Left ventricle myocardium superior (tissue), 1 donor: ENCODE measurements at places on chromosomes 11 and 22.

GRCh38 chr11:69013009-69013951, at the start of gene MRGPRF:
TSS of gene MRGPRF (minus strand) at chr11:69013246. CDS start at chr11:69009901, 3,345 bp downstream.
- peak; percentile 94 for DNase-seq

DNA sequence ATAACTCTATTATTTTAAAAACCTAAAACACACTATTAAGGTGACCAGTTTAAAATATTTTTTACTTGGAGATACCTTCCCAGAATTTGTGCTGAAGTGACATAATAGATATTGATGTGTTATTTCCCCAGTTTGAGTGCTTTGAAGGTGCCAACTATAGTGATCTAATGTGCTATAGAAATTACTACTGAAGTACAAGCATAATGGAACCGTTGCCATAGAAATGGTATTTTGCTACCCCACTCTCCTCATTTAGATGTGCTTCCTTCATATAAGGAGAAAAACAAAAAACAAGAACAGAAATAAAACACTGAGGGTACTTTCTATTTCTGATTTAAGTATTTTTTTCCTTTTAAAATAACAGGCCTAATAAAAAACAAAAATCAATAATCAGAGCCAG, 19.2 kb downstream of the DDI1 start:
- DNase-seq = no peak

- no peak for DNase-seq
These were observed 267.2 kb downstream of the NTM start for GRCh38 chr11:131637469-131638175.

GRCh38 chr11:117679461-117679860, 117.6 kb downstream of the DSCAML1 start:
- no peak for DNase-seq

GRCh38 chr11:45089251-45089650, 57.2 kb upstream of the PRDM11 start:
- peak; percentile 89 for DNase-seq

DNA sequence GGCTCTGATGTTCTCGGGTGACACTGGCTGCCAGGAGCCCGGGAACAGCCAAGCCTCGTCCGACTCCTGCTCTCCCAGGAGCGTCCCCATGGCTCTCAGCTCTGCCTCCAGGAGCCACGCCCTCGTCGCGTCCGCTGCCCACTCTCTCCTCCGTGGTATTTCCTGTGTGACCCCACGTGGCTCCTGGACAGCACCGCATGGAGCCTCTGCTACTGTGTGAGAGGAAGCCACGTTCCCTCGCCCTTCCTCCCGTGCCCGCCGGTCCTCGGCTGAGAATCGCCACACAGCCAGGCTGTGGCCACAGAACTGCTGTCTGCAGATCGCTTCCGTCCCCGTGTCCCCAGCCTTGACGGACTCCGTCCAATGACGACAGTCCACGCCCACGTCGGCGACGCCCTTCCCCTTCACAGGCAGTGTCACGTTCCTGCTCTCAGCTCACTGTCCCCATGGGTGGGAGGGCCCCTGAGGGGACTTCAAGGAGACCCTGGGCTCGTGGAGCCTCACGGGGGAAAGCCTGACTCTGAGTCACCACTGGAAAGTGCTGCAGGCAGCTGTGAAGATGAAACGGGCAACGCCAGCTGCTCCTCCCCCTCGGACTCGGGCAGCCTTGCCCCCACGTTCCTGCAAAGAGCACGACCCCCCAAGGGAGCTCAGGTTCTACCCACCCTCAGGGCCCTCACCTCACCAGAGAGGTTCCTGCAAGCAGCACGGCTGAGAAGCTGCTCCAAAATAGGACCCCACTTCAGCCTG, 458.5 kb downstream of the BRD1 start:
- DNase-seq = no peak

- DNase-seq = no peak
These were observed 5.5 kb downstream of the H19 start for GRCh38 chr11:1992111-1992510.

DNA sequence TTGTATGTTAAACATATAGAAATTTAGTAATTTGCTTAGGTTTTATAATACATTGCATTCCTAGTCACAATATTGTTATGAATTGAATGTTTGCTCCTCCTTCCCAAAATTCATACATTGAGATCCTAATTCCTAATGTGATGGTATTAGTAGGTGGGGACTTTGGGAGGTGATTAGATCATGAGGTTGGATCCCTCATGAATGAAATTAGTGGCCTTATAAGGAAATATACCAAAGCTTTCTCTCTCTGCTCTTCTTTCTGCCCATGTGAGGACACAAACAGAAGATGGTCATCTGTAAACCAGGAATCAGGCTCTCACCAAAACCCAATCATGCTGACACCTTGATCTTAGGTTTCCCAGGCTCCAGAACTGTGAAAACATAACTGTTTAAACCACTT, 41.3 kb upstream of the POU2AF2 start:
- no peak for DNase-seq

DNA sequence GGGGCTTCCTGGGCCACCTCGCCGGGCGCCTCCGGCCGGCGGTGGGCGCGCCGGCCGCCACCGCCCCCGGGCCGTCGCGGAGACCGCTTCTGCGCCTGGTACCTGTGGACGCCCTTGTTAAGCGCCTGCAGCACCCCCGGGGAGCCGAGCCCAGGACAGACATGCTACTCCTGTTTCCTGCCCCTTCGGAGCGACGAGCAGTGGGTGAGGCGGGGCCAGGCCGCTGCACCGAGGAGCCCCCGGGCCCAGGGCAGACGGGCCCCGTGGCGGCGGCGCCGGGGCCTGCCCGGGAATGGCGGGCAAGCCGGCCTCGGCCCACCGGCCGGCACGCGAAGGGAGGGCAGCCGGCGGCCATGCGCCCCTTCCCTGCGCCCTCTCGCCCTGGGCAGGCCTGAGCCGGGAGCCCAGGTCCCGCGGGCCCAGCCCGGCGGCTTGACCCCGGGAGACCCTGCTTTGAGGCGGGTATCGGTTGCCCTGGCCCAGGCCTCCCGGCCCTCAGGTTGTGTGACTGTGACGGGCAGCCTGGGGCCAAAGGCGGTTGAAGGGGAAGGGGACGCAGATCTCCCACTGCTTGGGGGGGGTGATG, 789 bp upstream of the KDM2A start:
- DNase-seq = peak; percentile 69

- peak; percentile 39 for DNase-seq
These were observed 39.6 kb downstream of the BCR start for GRCh38 chr22:23219822-23220484.

DNA sequence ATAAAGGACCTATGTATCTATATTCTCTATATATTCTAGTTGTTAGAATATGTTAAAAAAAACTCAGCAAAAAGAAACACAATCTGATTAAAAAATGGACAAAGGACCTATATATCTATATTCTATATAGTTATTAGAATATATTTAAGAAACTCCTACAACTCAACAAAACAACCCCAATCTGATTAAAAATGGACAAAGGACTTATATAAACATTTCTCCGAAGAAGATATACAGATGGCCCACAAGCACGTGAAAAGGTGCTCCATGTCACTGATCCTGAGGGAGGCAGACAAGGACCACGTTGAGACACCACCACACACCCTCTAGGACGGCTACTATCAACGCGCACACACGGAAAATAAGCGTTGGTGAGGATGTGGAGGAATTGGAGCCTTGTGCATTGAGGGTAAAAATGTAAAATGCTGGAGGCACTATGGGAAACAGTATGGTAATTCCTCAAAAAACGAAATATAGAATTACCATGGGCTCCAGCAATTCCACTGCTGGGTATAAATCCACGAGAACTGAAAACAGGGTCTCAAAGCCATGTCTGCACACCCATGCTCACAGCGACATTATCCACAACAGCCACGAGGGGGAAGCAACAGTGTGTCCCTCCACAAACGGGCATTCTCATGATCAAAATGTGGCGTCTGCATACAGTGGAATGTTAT, 22.7 kb downstream of the YPEL1 start:
- peak; percentile 69 for DNase-seq

GRCh38 chr22:24810043-24810749, 4.2 kb downstream of the SGSM1 start:
- DNase-seq = no peak

DNA sequence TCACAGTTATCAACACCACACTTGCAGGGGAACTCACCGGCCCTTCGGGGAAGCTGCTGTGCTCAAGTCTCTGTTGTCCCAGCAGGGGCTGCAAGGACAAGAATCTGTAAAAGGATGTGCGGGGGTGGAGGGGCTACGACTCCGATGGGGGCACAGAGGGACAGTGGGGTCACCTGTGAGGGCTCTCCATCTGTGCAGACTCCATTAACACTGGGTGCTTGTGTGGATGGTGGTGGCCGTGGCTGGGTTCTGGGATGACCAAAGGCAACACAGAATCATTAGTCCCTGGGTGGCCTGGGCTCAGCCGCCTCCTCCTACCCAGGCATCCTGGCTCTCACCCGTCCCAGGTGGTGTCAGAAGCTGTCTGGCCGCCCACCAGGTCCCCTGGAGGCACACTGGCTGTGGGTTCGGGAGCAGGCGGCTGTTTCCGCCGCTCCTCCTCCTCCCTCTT, 10.2 kb upstream of the RBM4B start:
- DNase-seq = no peak

DNA sequence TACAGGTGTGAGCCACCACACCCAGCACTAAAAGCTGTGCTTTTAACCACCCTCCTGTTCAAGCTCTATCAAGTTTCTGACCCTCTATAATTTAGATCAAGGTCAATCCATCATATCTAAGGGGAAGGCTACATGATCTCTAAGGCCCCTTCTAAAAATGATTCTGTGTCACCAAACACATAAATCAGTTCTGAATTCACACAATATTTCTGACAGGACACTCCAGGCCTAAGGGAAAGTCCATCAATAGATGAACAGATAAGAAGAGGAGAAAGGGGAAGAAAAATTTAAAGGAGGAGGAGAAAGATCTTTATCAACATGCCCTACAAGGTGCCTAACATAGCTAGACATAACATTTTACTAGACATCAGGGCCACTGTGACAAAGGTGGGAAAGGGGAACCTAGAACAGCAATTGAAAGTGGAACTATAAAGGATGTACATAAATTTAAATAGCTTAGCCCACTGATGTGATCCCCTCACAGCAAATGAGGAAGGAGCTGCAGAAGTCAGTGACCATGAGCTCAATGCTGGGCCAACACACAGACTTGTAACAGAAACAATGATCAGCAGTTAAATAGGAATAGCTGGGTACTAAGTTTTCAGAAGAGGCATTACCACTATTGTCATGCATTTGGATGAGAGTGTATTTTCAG, 4.7 kb downstream of the PRCP start:
- no peak for DNase-seq

DNA sequence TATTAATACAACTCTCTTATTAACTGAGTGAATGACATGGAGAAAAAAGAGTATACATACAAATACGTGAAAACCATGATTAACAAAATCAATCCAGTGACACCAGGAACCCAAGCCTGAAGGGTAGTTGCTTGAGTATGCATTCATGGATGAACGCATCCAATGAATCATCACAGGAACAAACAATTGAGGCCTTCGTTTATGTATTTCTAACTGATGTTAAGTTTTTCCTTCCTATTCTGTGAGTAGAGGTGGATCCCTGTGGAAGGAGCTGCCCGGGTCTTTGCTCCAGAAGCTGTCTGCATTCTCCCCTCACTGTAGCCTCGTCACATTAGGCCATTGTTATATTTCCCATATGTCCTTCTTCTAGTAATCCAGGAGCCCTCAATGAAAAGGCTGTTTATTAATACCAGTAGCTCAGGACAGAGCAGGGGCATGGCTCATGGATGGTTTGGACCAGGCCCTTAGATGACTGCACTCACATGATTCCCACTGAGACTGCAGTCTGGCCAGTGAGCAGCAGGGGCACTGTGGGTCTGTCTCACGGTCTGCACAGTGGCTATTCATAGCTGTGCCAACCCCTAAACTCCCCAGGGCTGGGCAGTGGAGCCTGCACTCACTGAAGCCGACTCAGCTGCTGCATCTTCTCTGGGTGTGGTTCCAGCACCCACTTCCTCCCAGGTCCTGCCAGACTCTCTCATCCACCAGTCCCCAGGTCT, 128.1 kb upstream of the TOP3B start:
- peak; percentile 39 for DNase-seq

DNA sequence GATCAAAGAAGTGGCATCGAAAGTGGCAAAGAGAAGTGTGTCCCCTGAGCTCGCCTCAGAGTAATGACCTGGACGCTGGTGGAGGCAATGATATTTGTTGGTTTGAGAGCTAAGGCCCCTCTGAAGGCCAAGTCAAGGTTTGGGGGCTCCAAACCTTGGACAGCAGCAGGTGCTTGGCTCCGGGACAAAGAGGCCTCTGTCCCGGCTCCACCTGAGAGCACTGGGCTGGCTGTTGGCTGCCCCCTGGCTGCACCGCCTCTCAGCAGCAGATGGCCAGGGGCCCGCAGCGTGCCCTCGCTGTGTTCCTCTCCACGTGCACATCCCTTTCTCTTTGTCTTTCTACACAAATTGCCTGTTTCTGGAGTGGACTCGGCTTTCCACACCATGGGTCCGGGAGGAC, 301.3 kb downstream of the NTM start:
- no peak for DNase-seq

DNA sequence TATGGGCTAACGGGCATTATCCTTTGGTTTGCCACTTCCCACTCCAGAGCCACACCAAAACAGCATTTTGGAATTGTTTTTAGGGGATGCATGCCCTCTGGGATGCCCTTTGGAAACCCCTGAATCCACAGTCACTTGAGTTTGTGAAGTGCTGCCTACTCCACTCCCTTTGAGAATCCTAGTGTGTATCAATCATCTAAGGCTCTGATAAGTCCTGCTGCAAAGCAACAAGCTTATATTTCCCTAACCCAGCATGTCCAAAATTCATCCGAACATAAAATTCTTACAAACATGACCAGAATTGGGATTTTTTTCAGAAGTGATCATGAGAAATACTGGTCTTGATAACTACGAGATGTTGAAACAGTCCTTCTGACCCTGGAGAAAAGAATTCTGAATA, 387.9 kb downstream of the MN1 start:
- DNase-seq = no peak

GRCh38 chr11:114095899-114096298, 36.4 kb downstream of the ZBTB16 start:
- DNase-seq = no peak

DNA sequence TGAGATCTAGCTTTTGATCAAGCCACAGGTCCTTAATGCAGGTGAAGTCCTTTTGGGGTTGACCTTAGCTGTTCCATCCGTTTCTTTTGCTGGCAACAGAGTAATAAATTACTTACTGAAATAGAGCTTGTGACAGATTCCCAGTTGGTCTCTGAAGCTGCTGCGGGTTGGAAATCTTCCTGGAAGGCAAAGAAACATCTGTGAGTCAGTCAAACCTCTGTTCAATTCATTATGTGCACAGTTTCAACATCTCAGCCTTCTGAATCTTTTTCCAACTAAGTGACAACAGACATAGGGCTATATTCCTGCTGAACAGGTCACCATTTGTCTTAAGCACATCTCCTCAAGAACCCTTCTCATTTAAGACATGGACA, 88.9 kb upstream of the DDI1 start:
- no peak for DNase-seq
